Aorta (tissue), 5 donors: ENCODE measurements at places on chromosomes 2 and 18. TPM values are rescaled to one million over a fixed set of nuclear protein-coding genes. Genes with fewer than 3 reads are reported as not detected.
A peak's percentile ranks its signal among the peaks of the same experiment; 100 is the strongest.

GRCh38 chr2:172572981-172573380, 17.1 kb downstream of the PDK1 start:
- no peaks in the 10 kb centered on the region for H3K4me1 ChIP-seq
- no peak for DNase-seq
- no peaks in the 10 kb centered on the region for H3K27me3 ChIP-seq
- no peak overlapping the region for H3K27ac ChIP-seq
- no peak overlapping the region for H3K4me3 ChIP-seq
- H3K36me3 ChIP-seq, result peaks cover 1% of the 10 kb centered on the region

- no peak overlapping the region for H3K27ac ChIP-seq
- no peaks in the 10 kb centered on the region for H3K36me3 ChIP-seq
- H3K4me1 ChIP-seq, result no peaks in the 10 kb centered on the region
- no peaks in the 10 kb centered on the region for H3K27me3 ChIP-seq
These were observed 20.5 kb downstream of the THAP4 start for GRCh38 chr2:241616168-241617125.

DNA sequence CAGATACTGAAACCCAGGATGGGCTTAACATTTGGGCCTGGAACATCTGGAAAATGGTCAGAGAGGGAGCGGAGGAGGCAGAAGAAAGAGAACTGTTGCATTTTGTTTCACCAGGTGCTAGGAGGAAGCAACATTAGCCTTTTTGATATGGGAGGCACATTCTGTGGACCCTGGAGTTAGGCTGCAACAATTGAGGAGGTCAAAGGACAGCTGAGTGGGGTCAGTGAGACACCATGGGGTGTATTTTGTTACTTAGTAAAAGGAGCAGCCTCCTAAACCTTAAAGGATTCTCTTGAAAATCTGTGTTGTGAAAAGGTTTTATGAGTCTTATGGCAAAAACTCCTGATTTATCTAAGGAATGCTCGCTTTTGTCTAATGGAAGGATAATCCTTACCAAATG, 124.9 kb downstream of the GREB1L start:
- H3K4me1 ChIP-seq, result no peaks in the 10 kb centered on the region
- H3K27ac ChIP-seq, result no peak overlapping the region
- no peak for DNase-seq
- H3K4me3 ChIP-seq, result no peak overlapping the region
- H3K36me3 ChIP-seq, result no peaks in the 10 kb centered on the region

DNA sequence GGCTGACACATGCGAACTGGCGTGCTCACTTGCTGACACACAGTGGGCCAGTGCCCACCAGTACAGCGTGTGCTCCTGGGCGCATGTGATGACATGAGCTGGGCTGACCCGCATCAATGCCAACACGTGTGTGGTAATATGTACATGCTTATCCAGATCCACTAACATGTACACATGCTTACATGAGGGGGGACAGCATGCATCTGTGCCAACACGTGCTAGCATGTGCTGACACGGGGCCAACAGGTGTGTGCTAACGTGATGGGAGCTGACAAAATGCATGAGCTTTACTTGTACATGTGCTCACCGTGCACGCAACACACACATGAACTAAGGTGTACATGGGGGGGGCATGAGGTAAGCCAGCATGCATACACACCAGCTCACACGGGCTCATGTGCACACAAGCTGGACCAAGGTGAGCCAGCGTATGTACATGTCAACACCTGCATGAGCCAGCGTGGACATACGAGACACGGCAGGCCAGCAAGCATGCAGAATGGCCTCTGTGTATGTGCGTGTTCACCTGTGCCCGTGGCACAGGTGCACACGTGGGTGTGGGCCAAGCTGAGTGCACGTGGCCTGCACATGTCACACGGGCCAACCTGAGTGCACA, 28.5 kb downstream of the GPC1 start:
- peak; percentile 35 for DNase-seq
- H3K36me3 ChIP-seq, result no peaks in the 10 kb centered on the region
- no peaks in the 10 kb centered on the region for H3K27me3 ChIP-seq

DNA sequence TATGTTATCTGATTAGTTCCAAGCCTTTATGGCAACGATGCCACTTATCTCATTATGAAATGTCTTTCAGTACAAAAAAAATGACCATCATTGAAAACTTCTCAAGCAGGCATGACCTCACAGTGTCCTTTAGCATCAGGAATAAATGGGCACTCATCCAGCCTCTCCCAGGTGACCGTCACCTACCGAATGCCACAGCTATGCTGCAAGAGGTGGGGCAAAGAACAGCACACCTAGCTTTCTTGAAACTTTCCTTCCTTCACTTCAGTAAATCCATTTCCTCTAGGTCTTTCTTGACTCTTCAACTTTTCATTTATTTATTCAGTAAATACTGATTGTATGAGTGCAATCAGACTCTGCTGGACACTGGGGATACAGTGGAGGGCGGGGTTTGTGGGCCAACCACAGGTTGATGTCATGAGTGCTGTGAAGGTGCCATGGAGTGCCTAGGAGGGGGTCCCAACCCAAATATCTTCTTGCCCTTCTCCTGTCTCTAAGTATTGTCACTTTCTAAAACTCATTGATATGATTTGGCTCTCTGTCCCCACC, 54.3 kb upstream of the HK2 start:
- no peak overlapping the region for H3K27ac ChIP-seq
- no peak for DNase-seq
- H3K36me3 ChIP-seq, result no peaks in the 10 kb centered on the region
- H3K27me3 ChIP-seq, result no peaks in the 10 kb centered on the region
- no peak overlapping the region for H3K4me3 ChIP-seq

DNA sequence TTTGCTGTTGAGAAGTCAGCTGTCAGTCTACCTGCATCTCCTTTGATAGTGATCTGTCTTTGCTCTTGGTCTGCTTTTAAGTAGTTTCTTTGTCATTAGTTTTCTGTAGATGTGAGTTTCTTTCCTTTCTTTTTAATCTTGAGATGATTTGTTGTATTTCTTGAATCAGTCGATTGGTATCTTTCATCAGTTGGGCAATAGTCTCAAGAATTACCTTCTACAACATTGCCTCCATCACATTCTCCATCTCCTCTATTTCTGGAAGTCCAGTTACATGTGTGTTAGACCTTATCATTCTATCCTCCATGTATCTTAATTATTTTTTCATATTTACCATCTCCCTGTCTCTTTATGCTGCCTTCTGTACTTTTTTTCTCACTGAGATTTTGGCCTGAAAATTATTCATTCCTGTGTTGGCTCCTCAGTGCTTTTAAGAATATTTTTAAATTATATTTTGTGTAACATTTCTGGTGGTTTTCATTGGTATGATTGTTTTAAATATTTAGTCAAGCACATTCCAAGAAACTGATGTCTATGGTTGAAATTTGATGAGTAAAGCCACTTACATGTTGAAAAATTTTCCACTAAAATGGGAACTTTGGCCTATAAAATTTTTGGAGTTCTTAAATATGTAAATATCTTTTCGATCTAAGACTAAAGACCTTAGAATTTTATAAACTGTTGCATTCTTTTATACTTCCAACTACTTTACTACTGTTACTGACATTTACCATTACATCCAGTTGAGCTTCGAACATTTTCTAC, 239.5 kb upstream of the MGAT5 start:
- H3K27ac ChIP-seq, result no peak overlapping the region
- H3K4me3 ChIP-seq, result no peak overlapping the region
- no peak for DNase-seq
- no peaks in the 10 kb centered on the region for H3K36me3 ChIP-seq
- H3K4me1 ChIP-seq, result no peaks in the 10 kb centered on the region
- no peaks in the 10 kb centered on the region for H3K27me3 ChIP-seq

- H3K4me3 ChIP-seq, result no peak overlapping the region
- no peak overlapping the region for H3K27ac ChIP-seq
- no peaks in the 10 kb centered on the region for H3K36me3 ChIP-seq
- H3K4me1 ChIP-seq, result no peaks in the 10 kb centered on the region
- H3K27me3 ChIP-seq, result no peaks in the 10 kb centered on the region
These were observed 197.9 kb downstream of the LNPK start for GRCh38 chr2:175804122-175804521.

GRCh38 chr18:70398076-70398475, 109.2 kb downstream of the SOCS6 start:
- H3K36me3 ChIP-seq, result no peaks in the 10 kb centered on the region
- no peaks in the 10 kb centered on the region for H3K27me3 ChIP-seq
- no peak overlapping the region for H3K4me3 ChIP-seq
- no peak for DNase-seq
- H3K4me1 ChIP-seq, result no peaks in the 10 kb centered on the region
- H3K27ac ChIP-seq, result no peak overlapping the region

DNA sequence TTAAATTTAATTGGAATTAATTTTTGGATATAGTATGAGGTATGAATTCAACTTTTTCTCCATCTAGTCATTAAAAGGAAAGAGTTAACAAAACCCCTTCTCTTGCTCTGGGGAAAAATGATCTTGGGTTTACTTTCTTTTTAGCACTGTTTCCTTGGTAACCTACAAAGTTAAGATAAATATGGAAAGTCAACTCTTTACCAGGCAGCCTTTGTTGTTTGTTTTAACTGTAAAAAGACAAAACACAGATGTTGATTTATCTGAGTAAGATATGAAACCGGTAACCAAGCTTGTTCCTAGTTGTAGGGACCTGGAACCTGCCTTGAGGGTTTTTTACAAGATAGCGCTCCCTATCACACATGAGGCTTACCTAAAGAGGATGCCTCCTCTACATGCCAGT, 10.1 kb upstream of the SANBR start:
- no peak overlapping the region for H3K4me3 ChIP-seq
- H3K27me3 ChIP-seq, result no peaks in the 10 kb centered on the region
- no peak for DNase-seq
- no peaks in the 10 kb centered on the region for H3K4me1 ChIP-seq
- H3K36me3 ChIP-seq, result no peaks in the 10 kb centered on the region
- no peak overlapping the region for H3K27ac ChIP-seq

GRCh38 chr2:229927817-229928321, 5.6 kb downstream of the FBXO36 start:
- H3K27ac ChIP-seq, result no peak overlapping the region
- no peaks in the 10 kb centered on the region for H3K27me3 ChIP-seq
- H3K36me3 ChIP-seq, result no peaks in the 10 kb centered on the region
- H3K4me3 ChIP-seq, result no peak overlapping the region

DNA sequence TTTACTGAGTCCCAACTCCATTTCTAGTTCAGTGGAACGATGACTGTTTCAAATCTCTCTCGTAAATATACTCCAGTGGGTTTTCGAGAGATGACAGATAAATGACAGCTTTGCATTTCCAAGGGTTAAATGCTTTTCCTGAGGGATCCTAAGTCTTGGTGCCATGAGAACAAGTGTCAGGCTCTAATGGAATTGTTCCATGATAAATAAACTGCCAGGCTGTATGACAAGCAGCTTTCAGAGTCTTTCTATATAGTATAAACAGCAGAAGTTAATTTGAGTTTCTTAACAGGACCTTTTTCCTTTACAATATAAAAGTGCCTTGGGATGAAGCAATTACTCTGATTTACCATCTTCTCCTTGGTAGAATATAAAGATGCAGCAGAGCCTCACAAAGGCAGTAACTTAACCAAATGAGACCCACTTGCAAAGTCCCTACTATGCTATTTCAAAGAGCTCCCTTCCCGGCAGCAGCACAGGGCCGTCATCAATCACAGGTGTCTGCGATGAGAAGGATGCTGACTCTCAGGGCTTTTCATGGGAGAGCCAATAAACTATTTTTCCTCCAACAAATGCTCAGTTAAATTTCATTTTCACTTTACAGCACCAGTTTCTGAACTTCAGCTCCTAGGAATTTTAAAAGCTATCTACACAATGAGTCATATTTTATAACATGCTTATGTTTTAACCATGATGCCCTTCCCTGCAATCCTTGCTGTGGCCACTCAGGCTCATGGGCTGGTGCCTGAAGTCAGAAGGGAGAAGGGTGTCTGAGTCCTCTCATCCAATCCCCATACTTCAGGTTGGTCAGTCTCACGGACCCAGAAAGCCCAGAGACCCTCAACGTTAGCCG, 123.8 kb downstream of the AFF3 start:
- H3K36me3 ChIP-seq, result no peaks in the 10 kb centered on the region
- H3K27ac ChIP-seq, result no peak overlapping the region
- H3K4me3 ChIP-seq, result no peak overlapping the region
- no peaks in the 10 kb centered on the region for H3K4me1 ChIP-seq
- DNase-seq, result no peak
- peaks cover 2% of the 10 kb centered on the region for H3K27me3 ChIP-seq

DNA sequence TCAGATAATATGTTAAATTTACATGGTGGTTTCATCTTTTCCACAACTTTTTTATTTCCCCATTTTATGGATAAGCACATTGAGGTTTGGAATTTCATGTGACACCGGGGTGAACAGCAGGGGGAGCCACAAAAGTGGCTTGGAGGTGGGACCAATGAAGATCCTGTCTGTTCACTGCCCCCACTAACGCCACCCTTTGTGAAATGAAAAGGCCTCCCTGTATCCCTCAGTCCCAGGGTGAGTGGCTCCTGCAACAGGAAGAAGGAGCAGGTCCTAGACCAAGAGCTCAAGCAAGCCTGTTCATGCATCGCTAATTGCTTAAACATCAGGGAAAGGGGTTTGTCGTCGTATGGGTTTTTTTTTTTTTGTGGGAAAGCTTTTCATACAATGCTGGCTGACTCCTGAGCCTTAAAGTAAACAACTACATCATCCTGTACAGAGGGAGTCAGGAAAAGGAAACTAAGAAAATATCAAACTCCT, 267.8 kb upstream of the EPAS1 start:
- no peaks in the 10 kb centered on the region for H3K36me3 ChIP-seq
- H3K27ac ChIP-seq, result no peak overlapping the region
- no peak overlapping the region for H3K4me3 ChIP-seq

DNA sequence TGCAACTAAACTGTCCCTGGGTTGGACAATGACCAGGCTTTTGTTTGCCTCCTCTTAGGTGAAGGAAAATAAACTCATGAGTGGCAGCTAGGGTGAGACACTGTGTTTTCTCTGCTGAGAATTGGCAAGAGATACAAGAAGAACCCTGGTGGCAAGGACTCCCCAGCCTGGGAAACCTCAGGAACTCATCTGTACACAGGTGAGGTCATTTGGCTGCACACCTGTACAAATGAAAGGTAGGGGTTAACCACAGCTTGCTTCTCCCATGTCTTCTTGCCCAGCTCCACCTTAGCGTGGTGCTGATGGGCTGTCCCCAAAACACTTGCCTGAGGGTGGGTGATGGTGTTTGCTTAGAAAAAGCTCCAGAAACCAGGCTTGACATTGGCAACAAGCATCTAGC, 97.2 kb upstream of the FAM136A start:
- no peak overlapping the region for H3K27ac ChIP-seq
- H3K36me3 ChIP-seq, result no peaks in the 10 kb centered on the region
- peaks cover 2% of the 10 kb centered on the region for H3K27me3 ChIP-seq
- H3K4me3 ChIP-seq, result no peak overlapping the region
- no peak for DNase-seq

Gene COL3A1
- 1,346 TPM for total RNA-seq

Gene EN1
- not detected for total RNA-seq

Gene SULT1C2
- total RNA-seq, result 1.7 TPM

Gene CABYR
- 4.2 TPM for total RNA-seq

Gene EMILIN2
- total RNA-seq, result 34.5 TPM

Gene OR6B2
- not detected for total RNA-seq

Gene CROCC2
- total RNA-seq, result 0.13 TPM

Gene OXER1
- total RNA-seq, result 4.2 TPM

Gene TCF23
- 1.1 TPM for total RNA-seq

Gene DQX1
- 0.24 TPM for total RNA-seq

Gene FOSL2
- total RNA-seq, result 260 TPM

Gene LIMS2
- 248 TPM for total RNA-seq
